ENCODE measurements at places on chromosomes 2 and 18.

GRCh38 chr2:181380581-181380980, 76.6 kb upstream of the ITGA4 start:
- no peak for DNase-seq

GRCh38 chr2:106708209-106708608, 177.8 kb downstream of the ST6GAL2 start:
- DNase-seq: no peak

DNA sequence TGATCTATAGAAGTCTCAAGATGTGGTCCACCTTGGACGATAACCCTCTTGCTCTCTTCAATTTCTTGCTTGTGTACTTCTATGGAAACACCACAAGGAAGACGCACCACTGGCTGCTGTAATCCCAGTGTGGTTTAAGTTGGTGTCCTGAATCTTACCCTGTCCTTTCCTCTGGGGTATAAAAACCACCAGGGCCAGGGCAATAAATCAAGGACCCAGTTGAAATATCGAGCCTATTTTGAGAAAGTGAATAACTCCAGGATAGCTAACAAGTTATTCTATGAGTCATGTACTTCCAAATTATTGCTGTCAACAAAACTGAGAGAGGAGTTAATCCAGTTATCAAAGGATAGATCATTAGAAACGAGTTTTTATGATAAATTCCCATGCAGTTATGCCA, 137.0 kb downstream of the RND3 start:
- no peak for DNase-seq

GRCh38 chr2:28250006-28250405, 142.7 kb upstream of the FOSL2 start:
- DNase-seq: peak; percentile 78

- no peak for DNase-seq
Observed at GRCh38 chr2:229835596-229836283, 86.1 kb downstream of the TRIP12 start.

DNA sequence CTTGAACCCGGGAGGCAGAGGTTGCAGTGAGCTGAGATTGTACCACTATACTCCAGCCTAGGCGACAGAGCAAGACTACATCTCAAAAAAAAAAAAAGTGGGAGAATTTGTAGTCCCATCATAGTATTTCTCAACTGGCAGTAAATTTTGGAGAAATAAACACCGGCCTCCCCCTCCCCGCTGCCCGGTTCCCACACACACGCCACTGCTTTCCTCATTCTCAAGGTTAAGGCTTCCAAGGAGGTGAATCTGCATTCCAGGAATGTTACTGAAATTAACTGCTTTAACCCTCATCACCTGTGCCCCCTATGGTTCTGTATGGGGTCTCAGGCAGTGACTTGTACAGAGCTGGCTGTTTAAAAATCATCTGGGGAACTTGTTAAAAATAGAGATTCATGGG, 49.9 kb downstream of the MRPL35 start:
- no peak for DNase-seq

DNA sequence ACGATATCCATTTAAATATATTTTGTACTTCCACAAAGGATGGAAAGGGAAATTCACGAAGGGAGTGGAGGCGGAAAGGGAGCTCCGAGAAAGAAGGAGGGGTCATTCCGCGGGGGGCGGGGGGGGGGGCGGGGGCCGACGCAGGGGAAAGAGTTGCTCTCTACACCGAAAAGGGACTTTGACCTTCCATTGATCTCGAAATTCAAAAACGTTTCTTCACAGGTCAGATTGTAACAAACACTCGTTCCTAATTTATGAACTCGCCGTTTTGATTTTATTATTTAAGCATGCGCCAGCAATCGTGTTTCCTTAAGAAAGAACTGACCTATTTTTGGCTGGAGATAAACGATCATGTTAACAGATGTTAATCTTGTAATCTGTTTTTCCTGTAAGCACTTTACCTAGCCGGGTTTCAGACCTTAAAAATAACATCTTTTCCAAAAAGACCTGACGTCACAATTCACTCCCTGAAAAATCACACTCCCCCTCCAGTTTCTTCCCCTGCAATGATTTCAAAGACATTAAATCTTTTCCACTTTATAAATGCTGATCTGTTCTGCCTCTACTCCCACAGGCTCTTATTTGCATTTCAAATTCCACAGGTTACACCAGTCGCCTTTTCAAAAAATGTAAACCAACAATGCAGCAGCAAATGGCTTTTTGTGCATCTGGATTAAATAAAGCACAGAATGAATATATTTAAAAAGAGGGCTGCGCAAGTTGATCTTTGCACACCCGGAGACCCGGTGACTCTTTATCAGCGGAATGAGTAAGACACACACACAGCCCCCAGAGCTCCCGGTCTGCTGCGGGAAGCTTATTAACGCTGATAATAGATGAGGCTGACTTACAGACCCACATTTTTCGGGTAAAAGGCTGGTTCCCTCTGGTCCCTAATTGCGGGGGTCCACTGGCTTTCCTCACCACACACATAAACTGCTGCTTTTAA, 1.6 kb downstream of the ZNF516 start:
- DNase-seq: peak; percentile 76

GRCh38 chr2:84487298-84487996, 28.4 kb upstream of the SUCLG1 start:
- DNase-seq: no peak

DNA sequence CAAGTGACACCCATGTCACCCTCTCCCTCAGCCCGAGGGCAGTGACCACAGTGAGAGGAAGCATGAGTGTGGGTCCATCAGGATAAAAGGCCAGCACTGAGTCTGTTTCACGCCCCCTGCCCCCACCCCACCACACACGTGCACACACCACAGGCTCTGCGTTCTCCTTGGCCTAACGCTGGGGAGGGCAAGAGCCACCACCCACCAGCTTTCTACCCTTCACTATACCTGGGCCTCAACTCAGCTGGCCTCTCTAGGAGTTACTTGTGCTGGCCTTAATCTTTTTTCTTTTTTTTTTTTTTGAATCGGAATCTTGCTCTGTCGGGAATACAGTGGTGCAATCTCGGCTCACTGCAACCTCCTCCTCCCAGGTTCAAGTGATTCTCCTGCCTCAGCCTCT, 140.5 kb downstream of the ZFP36L2 start:
- no peak for DNase-seq

DNA sequence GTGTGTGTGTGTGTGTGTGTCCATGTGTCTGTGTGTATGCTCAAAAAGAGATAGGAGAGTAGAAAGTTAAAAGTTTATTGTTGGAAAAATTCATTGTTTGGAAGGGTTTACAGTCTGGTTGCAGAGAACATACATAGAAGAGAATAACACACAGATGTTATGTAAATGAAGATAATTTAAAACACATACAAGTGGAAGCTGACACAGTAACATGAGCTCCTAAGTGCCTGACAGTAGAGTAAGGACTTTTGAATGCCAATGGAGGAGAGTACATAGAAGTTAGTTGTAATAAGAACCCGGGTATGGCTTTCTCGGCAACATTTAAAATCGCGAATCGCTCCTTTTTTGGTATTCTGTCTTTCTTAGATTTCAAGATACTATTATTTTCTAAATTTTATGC, 137.0 kb upstream of the FANCL start:
- no peak for DNase-seq

Measured in urothelium cell line (cell line).